ENCODE measurements at places on chromosomes 6 and 20.

GRCh38 chr6:42010909-42011308 lies 39.4 kb upstream of the TAF8 start:
- DNase-seq, result no peak

- no peak for DNase-seq
Measured at GRCh38 chr6:7087066-7087465, 20.7 kb upstream of the RREB1 start.

DNA sequence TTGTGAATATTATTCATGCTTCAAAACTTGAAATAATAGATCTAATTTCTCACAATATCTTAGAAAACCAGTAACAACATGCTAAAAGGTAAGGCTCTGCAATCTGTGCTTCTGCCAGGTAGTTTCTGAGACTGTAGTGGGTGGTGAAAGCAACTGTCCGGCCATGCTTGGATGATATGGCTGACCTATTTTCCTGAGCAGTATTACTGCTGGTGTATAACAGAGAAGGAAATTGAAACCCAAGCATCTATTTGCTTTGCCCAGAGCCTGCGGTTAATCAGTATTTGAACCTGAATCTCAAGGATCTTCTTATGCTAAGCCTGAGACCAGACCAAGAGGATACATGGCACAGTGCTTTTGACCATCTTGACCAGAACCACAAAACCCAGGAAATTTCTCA lies 563.8 kb downstream of the COL12A1 start:
- no peak for DNase-seq

DNA sequence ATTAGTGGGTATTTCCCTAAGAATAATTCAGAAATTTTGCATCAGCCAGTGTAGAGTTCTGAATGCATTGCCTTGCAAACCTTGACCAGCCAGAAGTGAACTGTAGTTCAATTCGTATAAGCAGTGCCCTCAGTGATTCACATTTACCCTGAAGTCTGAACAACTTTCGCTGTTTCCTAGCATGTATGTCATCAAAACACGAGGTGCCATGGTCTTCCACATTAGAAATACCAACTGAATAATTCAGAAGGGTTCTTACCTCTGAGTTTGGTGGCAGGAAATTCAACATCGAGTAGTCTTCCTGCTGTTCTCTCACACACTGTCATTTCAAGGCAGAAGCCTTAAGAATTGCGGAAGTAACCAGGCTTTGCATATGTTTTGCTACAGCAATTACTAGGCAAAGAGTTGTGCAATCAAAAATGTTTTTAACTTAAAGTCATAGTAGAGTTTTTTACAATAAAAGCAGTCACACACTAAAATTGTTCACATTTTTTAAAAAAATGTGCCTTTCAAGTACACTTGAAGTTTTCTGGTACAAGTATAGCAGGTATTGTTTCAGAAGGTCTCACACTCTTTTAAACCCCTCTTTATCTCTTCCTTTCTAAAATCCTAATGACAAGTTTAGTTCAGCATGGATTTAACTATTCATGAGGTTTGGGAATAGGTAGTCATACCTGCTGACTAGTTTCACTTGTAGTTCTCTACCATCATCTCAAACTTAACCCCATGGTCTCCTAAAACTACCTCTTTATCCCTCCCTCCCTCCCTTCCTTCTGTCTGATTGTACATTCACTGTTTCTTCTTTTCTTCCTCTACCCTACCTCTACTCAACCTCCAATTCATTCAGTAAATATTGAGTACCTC lies 118.3 kb downstream of the STXBP5 start:
- DNase-seq, result no peak

DNA sequence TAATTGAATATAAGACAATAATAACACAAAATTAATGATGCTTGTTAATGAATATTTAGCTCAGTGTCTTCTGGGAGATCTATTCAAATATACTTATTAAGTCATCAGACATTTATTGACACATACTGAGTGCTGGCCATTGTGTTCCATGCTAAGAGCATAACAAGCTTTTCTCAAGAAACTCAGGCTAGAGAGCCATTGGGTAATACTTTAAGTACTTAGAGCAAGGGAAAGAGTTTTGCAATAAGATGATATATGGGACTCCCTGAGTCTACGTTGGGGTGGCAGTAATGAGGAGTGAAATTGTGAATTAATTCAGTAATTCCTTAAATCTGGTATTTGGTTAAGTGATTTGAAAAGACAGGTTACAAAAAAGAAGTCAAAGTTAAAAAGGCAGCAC lies 11.1 kb downstream of the TMEM200A start:
- no peak for DNase-seq
